ENCODE measurements at places on chromosomes 4 and X.
A peak's percentile ranks its signal among the peaks of the same experiment; 100 is the strongest.

DNA sequence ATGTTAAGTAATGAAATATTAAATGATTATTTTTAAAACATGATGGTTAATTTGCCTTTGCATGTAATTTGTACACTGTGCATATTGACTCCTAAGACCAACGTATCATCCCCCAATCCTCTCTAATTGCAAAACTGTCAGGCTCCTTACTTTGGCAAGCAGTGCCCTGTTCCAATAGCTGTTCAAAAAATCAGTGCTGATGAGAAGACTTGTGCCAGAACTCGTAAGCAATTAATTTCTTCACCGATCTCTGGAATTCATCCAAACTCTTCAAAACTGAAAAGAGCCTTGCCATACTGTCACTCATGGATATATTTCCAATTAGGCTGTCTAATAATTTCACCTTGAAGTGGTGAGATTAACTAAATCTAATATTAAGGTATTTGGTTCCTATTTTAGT lies 493.9 kb upstream of the NDST4 start:
- DNase-seq = no peak

DNA sequence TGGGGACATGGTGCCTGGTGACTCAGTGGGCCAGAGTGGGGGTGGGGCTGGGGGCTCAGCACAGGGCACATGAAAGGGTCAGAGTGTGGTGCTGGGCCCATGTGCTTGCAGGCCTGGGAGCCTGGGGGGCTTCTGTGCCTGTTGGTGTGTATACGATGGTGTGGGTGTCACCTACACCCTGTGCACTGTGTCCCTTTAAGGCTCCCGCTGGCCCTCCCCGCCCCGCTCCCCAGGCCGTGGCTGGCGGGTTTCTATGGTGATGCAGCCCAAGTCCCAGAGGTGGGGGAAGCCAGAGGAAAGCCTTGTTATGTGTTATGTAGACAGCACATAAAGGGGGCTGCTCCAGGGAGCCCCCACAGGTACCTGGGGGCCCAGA lies 5.5 kb downstream of the L1CAM start:
- no peak for DNase-seq

DNA sequence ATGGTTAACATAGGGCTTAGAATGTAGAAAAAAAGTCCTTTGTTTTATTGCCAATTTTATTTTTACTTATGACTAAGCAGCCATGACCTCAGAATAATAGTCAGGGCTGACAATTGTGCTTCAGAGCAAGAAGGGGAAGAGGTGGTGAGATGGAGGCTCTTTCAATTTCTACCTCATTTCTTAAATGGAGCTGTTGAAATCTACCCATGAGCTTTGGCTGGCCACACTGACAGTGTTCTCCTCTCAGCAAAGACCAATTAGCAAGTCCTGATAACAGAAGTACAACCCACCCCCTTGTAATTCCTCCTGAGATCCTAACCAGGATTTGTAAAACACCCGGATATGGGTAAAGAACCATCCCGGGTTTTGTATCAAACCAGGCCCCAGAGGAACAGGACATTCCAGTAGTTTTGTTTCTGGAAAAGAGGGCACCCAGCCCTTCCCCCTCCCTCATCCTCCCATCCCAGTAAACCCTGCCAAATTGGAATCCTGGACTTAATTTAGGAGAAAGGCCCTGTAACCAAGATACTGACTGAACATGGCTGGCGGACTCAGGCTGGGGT lies at the start of gene HEPH:
Gene HEPH (plus strand): TSS at position 399 of the 563 bp plus-strand sequence. CDS start 6,324 bp downstream, outside the sequence.
- no peak for DNase-seq

DNA sequence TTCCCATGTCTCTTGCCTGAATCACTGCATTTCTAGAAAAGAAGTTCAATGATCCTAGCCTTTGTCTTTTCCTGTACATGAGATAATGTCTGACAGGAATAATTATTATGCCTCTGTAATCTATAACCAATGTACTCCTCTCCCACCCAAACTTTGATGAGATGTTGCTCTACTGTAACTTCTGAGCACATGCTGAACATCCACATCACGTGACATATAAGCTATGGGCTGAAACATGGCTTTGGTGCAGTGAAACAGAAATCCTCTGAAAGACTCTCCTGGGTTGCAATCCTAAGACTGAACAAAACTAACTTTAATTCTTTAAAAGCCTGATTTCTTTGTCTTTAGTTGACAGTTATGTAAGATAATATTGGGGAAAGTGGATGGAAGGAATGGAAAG lies 1.5 kb upstream of the ADAD1 start:
- no peak for DNase-seq

DNA sequence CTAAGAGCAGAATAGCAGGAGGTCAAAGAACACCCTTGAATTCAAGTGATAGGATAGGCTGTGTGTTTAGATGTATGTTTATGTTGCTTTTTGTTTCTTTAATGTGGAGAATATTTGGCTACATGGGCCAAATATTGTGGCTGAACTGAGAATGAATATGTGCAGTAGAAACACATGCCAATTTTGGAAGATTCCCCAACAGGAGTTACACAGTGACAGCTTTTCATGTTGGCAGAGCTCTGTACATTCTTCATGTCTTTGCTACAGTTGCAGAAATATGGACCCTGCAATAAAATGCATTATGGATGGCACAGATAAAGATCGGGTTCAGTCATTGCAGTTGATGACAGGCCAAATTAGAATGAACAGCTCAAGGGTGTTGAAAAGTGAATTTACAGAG lies 82.8 kb upstream of the SLC4A4 start:
- DNase-seq = no peak

DNA sequence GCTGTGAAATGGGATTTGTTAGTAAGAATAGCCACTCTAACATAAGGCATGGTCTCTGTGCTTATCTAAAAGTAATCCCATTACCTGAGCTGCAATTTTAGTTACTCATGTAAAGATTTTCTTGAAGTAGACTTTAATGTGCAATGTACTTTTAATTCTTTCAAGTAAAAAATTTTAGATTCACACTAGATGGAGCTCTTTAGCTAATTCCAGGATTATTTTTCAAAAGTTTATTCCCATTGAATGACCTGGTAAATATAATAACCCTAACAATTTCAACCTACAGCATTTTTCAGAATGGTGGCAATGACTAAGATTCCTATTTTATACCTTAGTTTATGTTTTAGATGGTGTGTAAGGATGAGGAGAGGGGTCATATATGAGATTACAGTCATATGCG lies 18.1 kb downstream of the USP38 start:
- DNase-seq = peak; percentile 26

GRCh38 chr4:19375931-19376330 lies 875.8 kb upstream of the SLIT2 start:
- no peak for DNase-seq

GRCh38 chr4:189815404-189816192 lies 125.1 kb upstream of the FRG1 start:
- no peak for DNase-seq

- no peak for DNase-seq
Measured at GRCh38 chrX:15373976-15374375, 10.2 kb downstream of the VEGFD start.

DNA sequence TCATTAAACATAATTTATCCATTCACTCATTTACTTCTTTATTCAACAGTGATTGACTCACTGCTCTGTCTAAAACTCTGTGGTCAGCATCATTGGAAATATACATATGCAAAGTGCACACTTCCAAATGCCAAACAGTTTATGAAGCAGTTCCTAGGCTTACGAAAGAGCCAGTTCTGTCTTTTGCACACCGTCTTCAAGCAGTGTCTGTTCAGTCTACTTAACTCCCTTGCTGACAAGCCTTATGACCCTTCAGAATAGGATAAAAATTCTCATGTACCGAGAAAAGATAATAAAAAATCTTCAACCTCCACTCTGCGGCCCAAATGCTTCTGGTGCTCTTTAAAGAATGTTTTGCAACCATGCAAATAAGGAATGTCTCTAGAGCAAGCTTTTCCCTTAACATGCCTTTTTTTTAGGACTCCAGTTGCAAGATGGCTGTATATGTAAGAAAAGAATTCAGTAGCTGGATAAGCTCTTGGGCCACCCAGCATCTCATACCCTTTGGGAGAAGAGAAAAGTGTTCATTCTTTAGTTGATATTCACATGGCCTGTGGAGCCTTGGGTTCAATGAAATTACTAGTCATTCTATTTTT lies 1037.0 kb upstream of the SLIT2 start:
- DNase-seq = no peak

GRCh38 chr4:128980816-128981326 lies 112.5 kb downstream of the SCLT1 start:
- no peak for DNase-seq

- no peak for DNase-seq
Measured at GRCh38 chrX:130606425-130606824, 204.6 kb downstream of the RBMX2 start.

- DNase-seq = no peak
Measured at GRCh38 chr4:99724067-99724466, 66.4 kb upstream of the C4orf54 start.

DNA sequence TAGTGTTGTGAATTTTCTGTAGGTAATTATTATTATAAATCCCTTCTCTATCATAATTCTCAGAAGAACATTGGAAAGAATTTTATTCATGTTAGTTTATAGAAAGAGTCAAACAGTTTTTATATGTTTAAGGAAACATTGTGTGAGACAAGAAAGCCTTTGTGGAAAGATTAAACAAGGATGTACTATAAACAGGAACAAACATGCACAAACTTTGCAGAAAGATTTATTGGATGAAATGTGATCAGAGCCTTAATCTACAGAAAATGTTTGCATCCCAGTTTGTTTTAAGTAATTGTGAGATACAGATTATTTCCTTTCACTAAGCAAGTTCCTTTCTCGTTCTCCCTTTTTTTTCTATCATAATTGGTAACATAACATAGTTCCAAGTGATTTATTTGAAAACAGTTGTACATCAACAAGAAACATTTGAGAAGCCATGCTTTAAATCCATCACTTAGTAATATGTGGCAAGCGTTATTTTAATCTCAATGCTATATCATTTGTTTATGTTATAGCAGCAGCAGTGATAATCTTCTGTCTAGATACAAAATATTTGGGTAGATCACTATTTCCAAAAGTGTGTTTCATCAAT lies 129.4 kb downstream of the SLC4A4 start:
- DNase-seq = no peak

DNA sequence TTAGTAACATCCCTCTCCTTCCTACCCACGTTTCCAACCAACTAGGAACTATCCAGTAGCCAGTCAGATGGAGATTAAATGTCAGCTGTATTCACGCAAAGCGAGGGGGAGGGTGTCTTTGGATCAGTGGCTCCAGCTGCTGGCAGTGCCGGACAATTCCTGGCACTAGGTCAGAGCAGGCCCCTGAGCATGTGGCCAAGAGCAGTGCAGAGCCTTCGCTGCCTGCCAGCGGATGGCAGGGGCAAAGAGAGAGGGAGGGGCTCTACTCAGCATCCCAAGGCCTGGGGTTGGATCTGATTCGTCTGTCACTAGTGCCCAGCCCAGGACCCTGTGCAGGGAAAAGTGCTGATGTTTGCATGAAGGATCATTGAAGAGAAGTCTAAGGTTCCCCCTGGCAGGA lies 28.7 kb upstream of the JAKMIP1 start:
- DNase-seq = no peak

DNA sequence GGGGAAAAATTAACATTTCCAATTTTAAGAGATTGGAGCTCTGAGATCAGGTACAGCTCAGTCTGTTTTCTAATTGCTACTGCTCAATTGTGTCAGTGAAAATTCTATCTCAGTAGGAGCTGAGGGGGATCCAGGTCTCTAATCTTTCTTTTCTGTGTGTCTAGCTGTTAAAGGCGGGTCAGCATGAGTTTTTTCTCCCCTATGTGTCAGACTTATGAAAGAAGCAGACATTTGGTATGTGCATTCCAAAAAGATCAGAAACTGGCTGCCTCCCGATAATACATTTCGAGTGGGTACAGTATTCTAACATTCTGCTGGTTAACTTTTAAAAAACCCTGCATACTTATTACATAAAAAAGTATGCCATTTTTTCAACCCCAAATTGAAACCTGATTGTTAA lies 72.4 kb downstream of the PCDH7 start:
- DNase-seq = no peak

DNA sequence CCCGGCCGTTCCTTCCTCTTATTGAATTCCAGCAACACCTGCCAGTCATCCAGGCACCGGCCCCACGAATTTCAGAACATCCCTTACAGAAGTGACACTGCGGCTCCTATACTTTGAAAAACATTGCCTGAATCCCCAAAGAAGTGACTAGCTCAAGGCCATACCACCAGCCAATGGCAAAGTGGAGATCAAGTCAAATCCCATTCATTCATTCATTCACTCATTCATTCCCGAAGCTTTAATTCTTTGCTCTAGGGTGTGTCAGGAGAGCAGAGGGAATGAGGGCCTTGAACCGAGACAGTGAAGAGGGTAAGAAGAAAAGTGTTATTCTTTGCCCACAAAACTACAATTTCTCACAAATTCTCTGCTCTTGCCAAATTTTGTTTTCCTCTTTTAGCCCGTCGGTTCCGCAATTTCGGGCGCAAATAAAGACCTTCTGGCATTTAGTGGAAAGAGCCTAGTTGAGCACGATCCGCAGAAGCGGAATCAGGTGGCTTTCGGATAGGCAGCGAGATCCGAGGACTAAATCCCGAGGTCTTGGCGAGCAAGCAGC lies 824 bp upstream of the HMGB3 start:
- DNase-seq = peak; percentile 15

- DNase-seq = no peak
Measured at GRCh38 chr4:7431696-7432530, 2.8 kb downstream of the PSAPL1 start.

DNA sequence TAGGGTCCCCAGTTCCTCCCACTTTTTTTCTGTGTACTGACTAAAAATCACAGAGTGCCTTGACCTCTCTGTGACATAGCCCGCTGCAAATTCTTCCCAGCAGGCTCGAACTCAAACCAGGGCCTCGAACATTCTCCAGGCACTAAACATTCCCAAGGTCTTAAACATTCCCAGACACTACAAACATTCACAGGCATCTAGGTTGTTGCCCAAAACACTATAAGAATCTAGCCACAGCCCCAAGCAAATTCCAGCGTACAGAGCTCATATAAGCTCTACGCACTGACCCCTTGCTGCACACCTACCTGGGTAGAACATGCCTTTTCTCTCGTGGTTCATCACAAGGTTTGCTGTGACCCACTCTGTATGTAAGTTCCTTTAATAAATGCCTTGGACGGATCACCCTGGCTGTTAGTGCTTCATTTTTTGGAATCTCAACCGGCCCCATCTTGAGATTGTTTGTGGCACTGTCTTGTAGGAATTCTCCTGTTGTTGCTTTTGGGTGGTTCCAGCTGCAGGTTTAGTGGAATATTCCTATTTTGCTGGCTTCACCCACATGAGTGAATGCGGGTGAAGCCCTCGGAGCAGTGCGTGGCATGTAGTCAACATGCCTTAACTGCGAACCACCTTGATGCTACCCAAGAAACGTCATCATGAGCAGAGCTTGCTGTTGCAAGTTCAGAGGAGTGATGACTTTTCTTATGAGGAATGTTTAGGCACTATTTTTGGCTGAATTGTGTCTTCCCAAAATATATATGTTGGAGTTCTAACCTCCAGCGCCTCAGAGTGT lies 230.0 kb downstream of the HS3ST1 start:
- no peak for DNase-seq

DNA sequence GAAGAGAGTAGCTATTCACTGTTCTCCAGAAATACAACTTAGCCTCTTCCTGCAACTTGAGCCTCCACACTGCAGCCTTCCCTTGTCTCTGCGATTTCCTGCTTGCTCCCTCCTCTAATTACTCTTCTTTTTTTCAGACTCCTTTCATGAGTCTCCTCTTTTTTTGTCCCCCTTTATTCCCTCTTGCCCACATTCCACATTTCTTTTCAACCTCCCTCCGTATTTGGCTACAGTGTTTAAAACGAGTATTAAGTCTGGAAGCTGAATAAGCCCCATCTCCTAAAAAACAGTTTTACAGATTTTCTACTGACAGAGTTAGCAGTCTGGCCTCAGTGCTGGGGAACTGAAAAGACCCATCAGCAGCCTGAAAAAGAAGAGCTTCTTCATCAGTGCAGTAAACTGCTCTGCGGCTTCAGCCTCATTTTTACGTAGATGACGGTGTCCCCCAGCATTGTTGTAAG lies 141.5 kb downstream of the TENM3 start:
- no peak for DNase-seq

Data from hematopoietic multipotent progenitor cell treated with erythropoietin and hydrocortisone succinate and interleukin-3 and kit ligand, for 6 days (in vitro differentiated cells).